ENCODE measurements at places on chromosomes 2 and 18.

DNA sequence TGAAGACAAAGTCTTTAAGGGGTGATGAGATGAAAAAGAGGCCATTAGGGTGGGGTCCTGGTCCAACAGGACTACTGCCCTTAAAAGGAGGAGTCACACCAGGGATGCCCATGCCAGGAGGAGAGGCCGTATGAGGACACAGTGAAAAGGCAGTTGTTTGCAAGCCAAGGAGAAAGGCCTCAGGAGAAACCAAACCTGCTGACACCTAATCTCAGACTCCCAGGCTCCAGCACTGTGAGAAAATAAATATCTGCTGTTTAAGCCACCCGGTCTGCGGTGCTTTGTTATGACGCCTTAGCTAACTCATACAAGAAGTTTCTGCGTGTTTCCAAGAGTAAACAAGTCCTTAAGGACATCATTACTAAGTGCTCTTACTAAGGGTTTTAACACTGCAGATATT, 93.6 kb downstream of the DNER start:
- DNase-seq, result no peak

DNA sequence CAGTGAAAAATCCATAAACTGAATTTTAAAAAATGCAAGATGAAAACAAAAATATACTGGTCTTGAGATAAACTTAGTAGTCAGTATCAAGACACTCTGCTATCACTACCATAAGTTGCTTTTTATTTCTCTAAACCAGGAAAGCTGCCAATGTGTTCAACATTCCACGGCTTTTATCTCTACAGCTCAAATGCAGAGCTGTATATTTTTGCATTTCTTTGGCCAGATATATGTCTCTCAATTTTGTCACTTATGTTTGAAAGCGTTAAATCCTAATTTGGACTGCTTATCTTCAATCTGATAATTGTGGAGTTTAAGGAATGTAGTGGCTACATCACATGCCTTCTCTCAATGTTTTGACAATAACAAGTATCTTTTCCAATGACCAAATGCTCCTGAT, 609.5 kb downstream of the EPHA4 start:
- DNase-seq, result no peak

DNA sequence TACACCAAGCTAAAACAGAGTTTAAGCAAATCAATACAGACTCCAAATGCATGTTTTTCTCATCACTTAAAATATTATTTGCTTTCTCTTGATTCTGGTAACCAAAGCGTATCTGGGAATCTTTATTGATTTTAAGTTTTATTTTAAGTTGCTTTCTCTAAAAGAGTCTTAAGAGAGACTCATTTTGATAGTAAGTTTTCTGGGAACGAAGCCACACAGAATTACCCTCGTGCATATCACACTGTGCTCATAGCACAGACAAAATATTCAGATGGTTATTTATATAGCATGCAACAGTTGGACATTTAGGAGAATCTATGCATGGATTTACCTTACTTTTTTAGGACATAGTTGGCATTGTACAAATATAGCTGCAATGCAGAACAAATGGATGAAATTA, 597.5 kb upstream of the NRXN1 start:
- DNase-seq, result no peak

DNA sequence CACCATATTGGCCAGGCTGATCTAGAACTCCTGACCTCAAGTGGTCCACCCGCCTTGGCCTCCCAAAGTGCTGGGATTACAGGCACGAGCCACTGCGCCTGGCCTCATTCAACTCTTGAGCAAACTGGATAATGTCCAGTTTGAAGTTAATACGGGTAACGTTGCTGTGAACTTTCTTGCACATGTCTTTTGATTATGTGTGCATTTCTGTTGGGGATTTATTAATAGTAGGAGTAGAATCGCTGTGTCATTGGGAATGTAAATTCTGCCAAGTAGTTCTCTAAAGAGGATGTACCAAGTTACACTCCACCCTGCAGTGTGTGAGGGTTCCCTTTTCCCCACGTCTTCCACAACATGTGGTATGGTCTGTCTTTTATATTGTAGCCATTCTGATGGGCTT, 6.2 kb downstream of the IMPA2 start:
- DNase-seq, result no peak

GRCh38 chr18:77103991-77104531, 28.5 kb downstream of the MBP start:
- DNase-seq, result no peak

GRCh38 chr2:152100961-152101360, 2.1 kb upstream of the CACNB4 start:
- DNase-seq, result no peak

DNA sequence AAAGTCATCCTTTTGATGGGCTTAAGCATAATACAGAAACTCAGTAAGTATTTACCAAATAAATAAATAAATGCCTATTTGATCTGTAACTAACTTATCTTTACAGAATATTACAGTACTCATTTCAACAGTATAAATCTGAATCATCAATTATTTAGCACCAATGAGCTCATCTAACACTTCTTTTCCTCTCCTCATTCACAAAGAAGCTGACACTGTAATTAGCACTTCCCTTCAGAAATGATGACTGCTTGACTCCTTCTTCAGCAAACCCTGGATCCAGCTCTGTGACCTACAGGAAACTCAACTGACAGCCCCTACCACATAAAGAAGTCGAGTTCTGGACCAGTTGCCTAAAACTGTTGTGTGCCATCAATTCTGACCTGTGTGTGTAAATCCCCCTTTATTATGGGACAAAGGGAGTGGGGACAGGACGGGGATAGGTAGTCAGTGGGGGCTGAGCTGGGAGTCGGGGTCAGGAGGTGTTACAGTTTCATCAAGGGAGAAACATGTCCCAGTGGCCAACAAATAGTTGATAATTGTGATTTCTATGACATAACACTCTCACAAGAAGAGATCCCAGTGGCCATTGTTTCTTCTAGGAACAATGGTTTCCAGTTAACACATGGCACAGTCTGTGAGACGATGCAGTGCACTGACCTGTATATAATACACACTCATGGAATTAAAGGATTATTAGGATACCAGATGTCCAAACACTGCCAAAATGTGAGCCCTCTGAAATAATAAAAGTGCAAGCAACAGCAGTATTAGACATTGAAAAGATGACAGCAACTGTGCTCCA, 68.7 kb downstream of the STK39 start:
- no peak for DNase-seq

GRCh38 chr2:174632841-174633622, 35.4 kb upstream of the WIPF1 start:
- no peak for DNase-seq

GRCh38 chr2:210092791-210093190, 78.4 kb downstream of the KANSL1L start:
- no peak for DNase-seq

DNA sequence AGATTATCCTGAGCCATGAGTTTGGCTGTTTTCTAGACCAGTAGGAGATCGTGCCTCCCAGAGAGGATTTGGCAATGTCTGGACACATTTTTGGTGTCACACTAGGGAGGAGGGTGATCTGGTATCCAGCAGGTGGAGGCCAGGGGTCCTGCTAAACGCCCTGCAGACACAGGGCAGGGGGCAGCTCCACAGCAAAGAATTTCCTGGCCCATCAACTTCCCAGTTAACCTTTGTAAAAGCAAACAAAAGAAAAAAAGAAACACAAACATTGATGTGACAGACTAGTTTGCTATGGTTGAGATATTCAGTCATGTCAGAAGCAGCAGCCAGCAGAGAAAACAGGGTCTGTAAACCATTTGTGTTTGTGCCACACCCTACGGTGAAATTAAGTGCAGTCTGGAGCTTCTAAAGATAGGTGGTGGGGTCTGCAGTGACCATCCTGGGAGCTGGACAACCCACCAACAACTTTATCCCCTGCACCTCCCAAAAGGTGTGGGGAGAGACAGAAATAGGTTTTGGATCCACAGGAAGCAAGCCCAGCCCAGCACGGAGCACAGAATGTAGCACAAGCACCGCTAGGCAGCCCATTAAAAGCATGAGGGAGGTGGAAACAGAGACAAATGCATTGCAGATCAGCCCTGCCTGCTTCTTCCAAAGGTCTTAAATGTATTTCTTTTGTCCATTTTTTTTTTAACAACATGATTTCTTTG, 232.5 kb downstream of the MYT1L start:
- DNase-seq, result no peak

- no peak for DNase-seq
These were observed 35.2 kb downstream of the MTHFD2 start for GRCh38 chr2:74233648-74234047.

GRCh38 chr2:202337706-202338346, 38.3 kb upstream of the BMPR2 start:
- DNase-seq, result no peak

GRCh38 chr2:28370354-28370753, 22.3 kb upstream of the FOSL2 start:
- DNase-seq, result no peak

GRCh38 chr2:154686162-154686561, 12.3 kb upstream of the KCNJ3 start:
- no peak for DNase-seq

- DNase-seq, result no peak
These were observed 73.3 kb upstream of the SP3 start for GRCh38 chr2:174038462-174038861.

- DNase-seq, result no peak
These were observed 353 bp upstream of the SULT1C4 start for GRCh38 chr2:108377401-108377800.

- DNase-seq, result no peak
These were observed 704.3 kb upstream of the FSHR start for GRCh38 chr2:49858657-49859056.

DNA sequence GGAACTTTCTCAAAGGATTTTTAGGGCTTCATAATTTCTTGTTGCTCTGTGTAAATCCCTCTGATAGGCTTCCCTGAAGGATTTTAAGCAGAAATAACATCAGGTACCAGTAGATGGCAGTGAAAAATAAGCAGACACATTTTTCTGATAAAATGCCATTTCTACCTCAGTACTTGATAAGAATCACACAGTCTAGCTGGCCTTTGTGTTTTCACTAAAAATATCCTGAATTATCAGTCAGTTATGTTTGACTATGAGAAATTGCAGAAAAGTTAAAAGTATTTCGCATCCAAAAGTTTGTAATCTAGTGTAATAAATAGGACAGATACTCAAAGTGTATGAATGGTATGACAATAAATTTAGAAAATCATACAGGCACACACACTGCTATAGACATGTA, 68.7 kb downstream of the DNAJC10 start:
- no peak for DNase-seq

GRCh38 chr2:40168546-40168945, 283.3 kb downstream of the SLC8A1 start:
- no peak for DNase-seq

DNA sequence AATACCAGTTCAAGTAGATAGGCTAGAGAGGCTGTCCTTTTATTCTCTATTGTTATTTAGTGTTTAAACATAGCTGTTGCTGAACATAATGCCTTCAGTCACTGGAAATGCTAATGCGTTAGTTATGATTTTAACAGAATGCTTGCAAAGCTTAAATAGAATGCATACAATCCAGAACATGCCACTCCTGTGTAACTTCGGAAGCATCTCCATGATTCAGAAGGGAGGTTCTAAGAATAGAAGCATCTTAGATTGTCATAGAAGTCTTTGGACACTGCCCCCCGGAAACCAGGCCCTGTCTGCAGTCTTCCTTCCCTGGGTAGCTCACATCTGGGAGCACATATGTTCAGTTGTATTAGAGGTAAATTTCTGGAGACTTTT, 73.2 kb downstream of the ZNF532 start:
- no peak for DNase-seq

GRCh38 chr2:182767578-182767977, 51.5 kb downstream of the DNAJC10 start:
- DNase-seq, result no peak

DNA sequence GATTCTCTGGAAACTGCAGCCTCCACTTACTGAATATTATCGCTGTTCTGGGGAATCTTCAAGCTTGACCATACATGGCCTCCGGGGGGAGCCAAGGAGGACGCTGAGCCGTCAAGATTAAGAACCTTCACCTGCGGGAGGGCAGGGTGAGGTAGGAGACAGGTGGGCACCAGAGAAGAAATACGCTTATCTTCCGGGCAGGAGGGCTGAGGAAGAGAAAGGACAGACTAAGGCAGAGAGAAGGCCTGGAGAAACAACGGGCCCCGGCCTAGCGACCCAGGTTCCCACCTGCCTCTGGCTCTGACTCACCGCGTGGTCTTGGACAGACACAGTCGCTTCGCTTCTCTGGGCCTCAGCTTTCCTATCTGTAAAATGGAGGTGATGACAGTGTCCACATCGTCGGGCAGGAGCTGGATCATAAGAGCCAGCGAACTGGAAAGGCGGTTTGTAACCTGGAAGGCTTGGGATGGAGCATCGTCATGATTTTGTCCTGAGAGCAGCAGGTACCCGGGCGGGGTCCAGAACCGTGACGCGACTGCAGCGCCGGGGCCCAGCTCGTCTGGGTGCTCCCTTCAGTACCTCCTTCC, 659 bp downstream of the ZNF142 start:
- DNase-seq, result peak; percentile 61

GRCh38 chr2:74573747-74574562, 19.4 kb downstream of the DOK1 start:
- DNase-seq, result no peak

GRCh38 chr2:239578381-239578780, 177.6 kb upstream of the HDAC4 start:
- DNase-seq, result no peak

- no peak for DNase-seq
These were observed 9.3 kb upstream of the CCBE1 start for GRCh38 chr18:59706499-59706898.

- DNase-seq, result no peak
These were observed 897.2 kb downstream of the TSN start for GRCh38 chr2:122652670-122653069.

DNA sequence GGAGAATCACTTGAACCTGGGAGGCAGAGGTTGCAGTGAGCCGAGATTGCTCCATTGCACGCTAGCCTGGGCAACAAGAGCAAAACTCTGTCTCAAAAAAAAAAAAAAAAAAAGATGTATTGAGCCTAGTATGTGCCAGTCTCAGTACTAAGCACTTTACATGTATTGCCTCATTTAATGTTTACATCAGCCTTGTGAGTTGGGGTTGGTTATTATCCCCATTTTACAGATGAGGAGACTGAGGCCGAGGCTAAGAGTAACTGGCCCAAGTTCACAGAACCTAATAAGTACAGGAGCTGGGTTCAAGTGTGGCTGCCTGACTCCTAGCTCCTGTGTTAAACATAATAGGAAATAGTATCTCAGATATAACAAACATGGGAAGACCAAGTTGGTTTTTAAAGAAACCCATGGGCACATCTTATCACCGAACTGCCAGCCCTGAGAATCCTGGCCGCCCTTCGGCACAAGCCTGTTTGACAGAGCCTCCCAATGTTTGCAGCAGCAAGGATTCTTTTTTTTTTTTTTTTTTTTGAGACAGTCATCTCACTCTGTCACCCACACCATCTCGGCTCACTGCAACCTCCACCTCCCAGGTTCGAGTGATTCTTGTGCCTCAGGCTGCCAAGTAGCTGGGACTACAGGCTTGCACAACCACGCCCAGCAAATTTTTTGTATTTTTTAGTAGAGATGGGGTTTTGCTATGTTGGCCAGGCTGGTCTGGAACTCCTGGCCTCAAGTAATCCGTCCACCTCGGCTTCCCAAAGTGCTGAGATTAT, 24.2 kb upstream of the GMPPA start:
- DNase-seq, result no peak

GRCh38 chr2:171411791-171412483, 21.9 kb downstream of the METTL8 start:
- DNase-seq, result no peak

- DNase-seq, result peak; percentile 14
These were observed 507.4 kb upstream of the MYT1L start for GRCh38 chr2:2838548-2838845.

All from stimulated activated CD4-positive, alpha-beta T cell treated with anti-CD3 and anti-CD28 coated beads, Interleukin-2, amount 100 ng/mL, for 24 hours (primary cell).